Iris pigment epithelial cell (primary cell): ENCODE measurements at places on chromosomes 12 and 14.

GRCh38 chr12:115975411-115975810 lies 302.1 kb downstream of the MED13L start:
- DNase-seq: no peak

DNA sequence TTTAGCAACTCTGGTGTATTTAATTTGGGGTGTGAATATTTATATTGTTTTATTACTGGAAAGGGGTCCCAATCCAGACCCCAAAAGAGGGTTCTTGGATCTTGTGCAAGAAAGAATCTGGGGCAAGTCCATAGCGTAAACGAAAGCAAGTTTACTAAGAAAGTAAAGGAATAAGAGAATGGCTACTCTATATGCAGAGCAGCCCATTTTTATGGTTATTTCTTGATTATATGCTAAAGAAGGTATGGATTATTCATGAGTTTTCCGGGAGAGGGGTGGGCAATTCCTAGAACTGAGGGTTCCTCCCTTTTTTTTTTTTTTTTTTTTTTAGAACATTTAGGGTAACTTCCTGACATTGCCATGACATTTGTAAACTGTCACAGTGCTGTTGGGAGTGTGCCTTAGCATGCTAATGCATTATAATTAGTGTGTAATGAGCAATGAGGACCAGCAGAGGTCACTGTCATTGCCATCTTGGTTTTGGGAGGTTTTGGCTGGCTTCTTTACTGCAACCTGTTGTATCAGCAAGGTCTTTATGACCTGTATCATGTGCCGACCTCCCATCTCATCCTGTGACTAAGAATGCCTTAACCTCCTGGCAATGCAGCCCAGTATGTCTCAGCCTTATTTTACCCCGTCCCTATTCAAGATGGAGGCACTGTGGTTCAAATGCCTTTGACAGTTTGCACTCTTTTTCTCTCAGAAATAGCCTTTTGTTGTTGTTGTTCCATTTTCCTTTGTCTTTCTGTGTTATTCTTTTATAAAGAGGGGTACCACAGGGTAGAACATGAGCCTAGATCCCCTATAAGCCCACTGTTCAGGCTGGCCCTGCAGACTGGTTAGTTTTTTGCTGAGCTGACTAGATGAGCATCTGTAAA lies 75.5 kb upstream of the DCD start:
- DNase-seq: peak; percentile 4

DNA sequence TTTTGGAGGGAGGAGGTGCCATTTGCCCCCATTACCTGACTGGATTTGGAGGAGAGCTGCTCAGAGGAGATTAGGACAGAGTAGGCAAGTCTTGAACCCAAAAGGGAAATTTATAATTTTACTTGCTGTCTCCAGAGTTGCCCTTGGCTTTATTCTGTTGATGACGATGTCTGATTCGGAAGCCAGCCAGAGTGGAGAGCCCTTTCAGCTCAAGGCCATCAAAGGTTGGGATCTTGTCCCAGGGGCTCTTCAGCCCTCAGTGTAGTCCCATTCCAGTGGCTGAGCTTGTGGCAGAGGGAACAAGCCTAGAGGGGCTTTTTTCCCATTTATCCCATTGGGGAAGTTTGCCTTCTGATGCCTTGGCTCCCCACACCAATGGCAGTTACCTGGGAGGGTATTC lies 71.8 kb downstream of the HSD17B6 start:
- DNase-seq: no peak

GRCh38 chr12:70060634-70061033 lies 182.6 kb upstream of the CNOT2 start:
- no peak for DNase-seq

- no peak for DNase-seq
These were observed 597.0 kb downstream of the ETNK1 start for GRCh38 chr12:23221926-23222325.

GRCh38 chr14:24137529-24138395 lies 1.8 kb downstream of the PSME1 start:
- no peak for DNase-seq

DNA sequence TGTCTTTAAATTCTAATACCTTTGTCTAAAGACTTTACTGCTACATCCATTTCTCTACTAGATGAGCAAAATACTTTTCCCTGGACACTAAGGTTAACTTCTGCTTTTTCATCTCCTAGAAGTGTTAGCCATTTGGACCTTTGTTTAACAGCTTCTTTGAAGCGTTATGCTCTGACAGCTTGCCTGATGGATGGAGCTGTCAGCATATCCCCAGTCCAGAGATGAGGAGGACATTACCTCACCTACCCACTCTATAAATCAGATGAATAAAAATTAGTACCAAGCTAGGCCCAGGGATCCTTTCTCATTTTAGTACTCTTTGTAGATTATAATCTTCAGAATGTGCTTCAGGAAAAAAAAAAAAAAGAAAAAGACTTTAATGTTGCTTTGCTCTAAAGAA lies 222.7 kb downstream of the PELI2 start:
- no peak for DNase-seq

GRCh38 chr12:1830981-1831963 lies 10.9 kb downstream of the LRTM2 start:
- DNase-seq: peak; percentile 56

GRCh38 chr14:102885737-102886447 lies 36.6 kb upstream of the AMN start:
- DNase-seq: no peak

GRCh38 chr12:85059594-85059993 lies 23.4 kb downstream of the LRRIQ1 start:
- DNase-seq: no peak

GRCh38 chr12:73677520-73678291 lies 859.9 kb upstream of the ATXN7L3B start:
- DNase-seq: no peak

DNA sequence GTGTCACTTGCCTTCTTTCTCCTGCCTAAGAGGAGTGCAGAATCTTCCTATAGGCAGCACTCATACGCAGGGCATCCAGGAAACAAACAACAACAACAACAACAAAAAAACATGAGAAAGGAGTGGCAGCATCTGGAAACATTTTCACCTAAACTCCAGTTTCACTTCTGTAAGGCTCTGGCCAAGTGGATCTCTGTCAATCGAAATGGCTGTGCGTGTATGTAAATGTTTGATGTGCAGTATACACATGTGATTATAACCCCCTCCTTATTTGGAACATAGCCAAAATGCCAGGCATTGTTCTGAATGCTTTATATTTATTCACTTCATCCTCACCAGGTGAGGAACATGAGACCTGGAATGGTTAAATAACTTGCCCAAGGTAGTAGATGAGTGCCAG lies 76.8 kb downstream of the COX16 start:
- no peak for DNase-seq

DNA sequence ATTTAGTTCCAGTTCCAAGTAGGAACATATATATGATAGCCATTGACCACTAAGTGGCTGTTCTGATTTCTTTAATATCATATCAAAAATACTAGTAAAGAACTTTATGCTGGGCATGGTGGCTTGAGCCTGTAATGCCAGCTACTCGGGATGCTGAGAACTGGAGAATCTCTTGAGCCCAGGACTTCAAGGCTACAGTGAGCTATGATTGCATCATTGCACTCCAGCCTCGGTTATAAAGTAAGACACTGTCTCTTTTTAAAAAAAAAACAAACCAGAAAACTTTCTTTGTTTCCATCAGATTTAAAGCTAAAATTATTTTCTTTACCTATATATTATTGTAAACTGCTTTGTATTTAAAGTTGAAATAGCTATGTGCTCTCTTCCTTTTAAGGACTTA lies 127.0 kb downstream of the SCAF11 start:
- peak; percentile 39 for DNase-seq

DNA sequence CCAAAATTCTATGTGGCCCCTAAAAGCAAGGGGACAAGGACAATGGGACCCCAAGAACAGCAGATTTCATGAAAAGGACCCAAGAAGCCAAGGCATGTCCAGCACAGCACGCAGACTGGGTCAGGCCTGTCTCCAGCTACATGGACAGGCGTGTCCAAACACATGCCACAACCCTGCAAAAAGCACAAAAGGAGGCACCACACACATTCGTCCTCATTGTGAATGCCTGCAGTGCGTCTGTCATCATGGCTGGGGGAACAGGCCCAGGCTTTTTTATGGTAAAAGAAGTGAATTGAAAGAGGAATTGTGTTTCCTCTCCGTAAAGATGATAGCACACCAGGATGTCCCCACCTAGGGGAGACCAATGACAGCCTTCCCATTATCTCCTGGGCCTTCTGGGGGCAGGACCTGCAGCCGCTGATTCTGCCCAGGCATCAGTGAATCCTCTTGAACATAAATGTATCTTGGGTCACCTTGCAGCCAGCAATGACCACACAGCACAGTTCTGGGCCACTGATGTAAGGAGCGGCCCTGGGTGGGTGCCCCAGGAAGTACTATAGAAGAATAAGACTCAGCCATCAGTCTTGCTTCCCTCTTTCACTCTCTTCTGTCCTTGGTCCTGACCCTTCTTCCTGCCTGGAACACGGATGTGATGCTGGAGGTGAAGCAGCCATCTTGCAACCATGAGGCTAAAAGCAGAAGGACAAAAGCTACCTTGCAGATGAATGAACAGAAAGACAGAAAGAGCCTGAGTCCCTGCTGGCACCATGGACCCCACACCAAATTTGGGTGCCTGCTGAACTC lies 29.8 kb upstream of the C14orf180 start:
- DNase-seq: no peak

GRCh38 chr14:63573581-63573980 lies 30.4 kb upstream of the PPP2R5E start:
- DNase-seq: peak; percentile 35

DNA sequence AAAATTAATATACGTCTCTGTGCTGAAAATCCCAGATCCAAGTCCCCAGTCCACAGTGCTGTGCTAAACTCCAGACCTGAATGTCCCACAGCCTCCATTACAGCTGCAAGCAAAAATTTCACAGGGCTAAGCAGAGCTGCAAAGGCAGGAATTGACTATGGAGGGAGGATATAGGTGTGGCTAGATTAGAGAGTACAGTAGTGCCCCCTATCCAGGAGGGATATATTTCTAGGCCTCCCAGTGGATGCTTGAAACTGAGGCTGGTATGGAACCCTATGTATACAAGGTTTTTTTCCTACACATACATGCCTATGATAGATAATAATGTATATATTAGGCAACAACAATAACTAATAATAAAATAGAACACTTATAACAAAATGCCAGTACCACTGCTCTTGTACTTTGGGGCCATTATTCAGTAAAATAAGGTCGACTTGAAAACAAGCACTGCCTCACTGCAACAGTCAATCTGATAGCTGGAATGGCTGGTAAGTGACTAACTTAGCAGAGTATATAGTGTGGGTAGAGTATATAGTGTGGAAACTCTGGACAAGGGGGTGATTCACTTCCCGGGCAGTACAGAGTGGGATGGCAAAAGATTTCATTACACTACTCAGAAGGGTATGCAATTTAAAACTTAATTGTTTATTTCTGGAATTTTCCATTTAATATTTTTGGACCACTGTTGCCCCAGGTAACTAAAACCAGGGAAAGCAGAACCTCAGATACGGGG lies 82.7 kb downstream of the C14orf132 start:
- peak; percentile 92 for DNase-seq

DNA sequence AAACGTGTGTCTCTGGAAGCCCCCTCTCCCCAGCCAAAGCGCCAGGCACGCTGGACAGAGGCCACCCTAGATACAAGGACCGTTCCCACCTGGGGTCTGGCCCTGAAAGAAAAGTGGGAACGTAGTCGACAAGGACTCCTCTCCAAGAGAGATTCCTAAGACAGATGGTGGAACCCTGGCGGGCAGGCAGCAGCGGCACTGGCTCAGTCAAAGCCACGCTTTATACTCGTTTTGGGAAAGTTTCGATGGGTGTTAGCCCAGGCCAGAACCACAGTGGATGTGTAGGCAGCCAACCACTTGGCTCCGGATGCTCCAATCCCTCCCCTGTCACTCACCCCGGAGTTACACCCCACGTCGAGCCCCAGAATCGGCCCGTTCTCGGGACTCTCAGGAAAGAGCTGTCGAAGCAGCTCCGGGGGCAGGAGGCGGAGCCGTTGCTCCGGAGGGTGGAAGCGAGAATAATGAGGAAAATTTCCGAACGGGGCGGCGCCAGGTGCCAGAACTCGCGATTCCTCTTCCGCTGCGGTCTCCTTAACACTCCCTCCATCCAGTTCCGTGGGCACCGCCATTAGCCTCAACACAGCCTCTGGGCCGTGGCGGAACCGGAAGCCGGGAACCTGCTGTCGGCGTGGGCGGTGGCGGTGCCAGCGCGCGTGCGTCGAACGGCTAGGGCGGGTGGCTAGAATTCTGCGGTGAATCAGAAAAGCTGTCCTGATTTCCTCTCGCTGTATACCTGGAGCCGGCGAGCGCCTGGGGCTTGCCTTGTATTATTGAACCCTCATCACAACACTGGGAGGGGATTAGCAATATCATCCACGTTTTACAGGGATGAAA lies at the start of gene BCDIN3D:
Gene BCDIN3D, minus strand, starts transcription at position 588 of the 834 bp plus-strand sequence. Its CDS starts 19 bp downstream, at position 569.
- peak; percentile 95 for DNase-seq

DNA sequence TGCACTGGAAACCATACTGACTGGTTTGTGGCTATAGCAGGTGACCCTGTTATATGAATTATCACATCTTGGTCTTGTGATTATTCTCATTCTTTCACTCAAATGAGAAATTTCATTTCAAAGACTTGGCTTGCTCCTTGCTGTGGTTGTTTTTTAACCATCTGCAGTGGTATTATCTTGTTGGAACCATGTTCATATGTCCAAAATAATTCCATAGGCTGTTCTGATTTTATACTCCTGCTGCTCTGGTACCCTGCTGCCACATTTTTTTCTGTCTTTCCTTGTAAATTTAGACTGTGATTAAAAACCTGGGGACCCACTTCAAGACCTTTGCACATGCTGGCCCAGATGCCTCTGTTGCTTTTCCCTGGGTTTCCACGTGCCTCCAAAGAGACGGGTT lies 190.2 kb downstream of the TMEM117 start:
- no peak for DNase-seq

DNA sequence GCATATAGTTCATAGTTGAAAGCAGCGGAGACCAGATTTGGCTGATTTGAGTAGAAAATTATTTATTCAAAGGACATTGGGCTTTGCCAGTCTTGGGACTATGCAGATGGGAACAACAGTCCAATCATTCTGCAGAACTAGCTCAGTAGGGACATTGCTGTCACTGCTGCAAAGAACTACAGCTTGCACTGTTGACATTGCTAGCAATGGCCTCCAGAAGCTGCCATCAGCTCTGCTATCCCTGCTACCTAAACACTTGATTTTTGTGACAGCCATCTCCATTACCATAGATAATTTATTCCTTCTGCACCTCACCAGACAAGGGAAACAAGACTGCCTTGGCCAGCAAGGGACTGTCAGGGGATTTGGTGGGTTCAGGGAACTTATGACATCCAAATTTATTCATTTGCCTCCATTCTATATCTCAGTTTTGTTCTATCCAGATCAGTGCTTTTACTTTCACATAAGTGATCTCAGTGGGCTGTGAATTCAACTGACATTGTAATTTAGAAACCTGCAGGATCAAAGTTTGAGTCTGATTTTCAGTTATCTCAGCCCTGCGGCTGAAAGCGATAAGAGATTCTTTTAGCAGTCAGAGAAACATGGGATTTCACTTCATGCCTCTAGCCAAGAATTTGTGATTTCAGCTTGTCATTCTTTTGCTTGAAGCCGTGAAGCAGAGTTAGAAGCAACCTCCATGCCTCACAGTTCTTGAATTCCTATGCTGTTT lies 136.7 kb upstream of the FBXO33 start:
- no peak for DNase-seq

- peak; percentile 32 for DNase-seq
These were observed 907.6 kb upstream of the FLRT2 start for GRCh38 chr14:84622357-84622756.
